ENCODE measurements at places on chromosomes 5 and 9. TPM values are rescaled to one million over a fixed set of nuclear protein-coding genes. Genes with fewer than 3 reads are reported as not detected.

Gene MAML1
- 21.9 TPM for total RNA-seq

Gene PCDHB8
- 2.9 TPM for total RNA-seq

Gene STPG3
- not detected for total RNA-seq

Gene CXXC5
- 6.1 TPM for total RNA-seq

Gene MYOT
- total RNA-seq = 1.1 TPM

Gene CACNA1B
- total RNA-seq = 3.8 TPM

Gene FPGS
- 209 TPM for total RNA-seq

Gene C5orf58
- not detected for total RNA-seq
